SW480 (cell line): ENCODE measurements at places on chromosomes 12 and 14.
A peak's percentile ranks its signal among the peaks of the same experiment; 100 is the strongest.

- no peak for DNase-seq
These were observed 5.4 kb downstream of the CYP27B1 start for GRCh38 chr12:57761391-57761998.

DNA sequence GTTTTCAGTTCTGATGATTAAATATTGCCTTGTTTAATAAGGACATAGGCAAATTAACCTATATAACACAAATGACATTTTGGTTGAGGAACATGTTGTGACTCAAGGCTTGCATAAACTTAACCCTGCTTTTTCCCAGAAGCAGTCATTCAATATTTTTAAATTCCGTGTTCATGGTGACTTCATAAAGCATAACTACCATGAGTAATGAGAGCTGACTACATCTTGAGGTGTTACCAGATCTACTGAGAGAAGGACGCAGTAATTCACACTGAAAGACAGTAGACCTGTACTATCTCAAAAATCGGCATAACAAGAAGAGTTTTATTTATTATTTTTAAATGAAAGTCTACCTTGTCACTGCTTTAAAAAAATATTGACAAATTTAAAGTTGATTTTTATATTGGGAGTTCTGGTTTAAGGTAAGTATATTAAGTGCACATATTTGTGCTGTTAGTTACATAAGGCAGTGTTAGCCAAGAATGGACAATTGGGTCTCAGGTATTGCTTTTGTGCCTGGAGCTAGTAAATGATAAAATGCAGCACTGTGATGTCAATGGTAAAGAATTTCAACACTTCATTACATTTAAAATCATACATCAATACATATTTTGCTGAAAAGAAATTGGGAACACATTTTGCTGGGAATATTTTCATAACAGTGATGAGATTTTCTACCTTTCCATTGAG is 1198.5 kb downstream of the FSCB start:
- no peak for DNase-seq

DNA sequence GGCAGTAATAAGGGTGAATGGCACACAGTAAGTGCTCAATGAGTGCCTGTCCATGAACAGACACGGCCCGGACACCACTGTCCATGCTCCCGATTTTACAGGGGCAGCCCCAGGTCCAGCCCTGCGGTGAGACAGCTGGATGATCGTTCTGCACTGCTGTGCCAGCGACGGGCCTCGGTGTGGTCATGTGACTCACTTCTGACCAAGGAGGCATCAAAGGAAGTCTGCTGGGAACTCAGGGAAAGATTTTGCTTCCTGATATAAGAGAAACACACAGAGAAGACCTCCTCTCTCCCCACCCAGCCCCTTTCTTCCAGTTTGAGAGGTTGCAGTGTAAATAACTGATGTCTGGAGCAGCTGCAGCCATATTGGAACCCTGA is 126.6 kb downstream of the SCARB1 start:
- DNase-seq: peak; percentile 60

GRCh38 chr14:73424453-73424852 is 33.9 kb downstream of the NUMB start:
- no peak for DNase-seq

DNA sequence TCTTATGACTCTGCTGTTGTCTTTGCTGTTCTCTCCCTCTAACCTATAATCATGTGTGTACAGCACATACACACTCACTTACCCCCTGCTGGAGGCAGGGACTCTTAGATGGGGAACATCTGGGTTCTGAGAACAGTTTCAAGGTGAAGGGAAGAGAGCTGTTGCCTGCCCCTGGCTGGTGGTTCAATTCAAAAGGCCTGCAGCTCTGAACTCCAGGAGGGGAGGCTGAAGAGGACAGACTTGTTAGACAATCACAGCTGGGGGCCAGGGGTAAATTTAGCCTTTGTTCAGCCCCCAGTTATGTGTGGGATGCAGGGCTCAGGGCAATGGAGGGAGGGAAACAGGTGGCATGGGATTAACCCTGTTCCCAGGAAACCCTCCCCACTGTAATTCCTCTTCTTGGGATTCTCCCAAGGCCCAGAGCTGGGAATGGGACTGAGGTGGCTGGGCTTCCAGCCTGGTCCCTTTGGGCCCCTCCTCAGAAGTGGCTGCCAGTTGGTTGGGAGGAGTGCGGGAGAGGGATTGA is 1.9 kb downstream of the MYL6B start:
- DNase-seq: no peak

GRCh38 chr12:125137766-125138344 is 72.6 kb downstream of the AACS start:
- no peak for DNase-seq

DNA sequence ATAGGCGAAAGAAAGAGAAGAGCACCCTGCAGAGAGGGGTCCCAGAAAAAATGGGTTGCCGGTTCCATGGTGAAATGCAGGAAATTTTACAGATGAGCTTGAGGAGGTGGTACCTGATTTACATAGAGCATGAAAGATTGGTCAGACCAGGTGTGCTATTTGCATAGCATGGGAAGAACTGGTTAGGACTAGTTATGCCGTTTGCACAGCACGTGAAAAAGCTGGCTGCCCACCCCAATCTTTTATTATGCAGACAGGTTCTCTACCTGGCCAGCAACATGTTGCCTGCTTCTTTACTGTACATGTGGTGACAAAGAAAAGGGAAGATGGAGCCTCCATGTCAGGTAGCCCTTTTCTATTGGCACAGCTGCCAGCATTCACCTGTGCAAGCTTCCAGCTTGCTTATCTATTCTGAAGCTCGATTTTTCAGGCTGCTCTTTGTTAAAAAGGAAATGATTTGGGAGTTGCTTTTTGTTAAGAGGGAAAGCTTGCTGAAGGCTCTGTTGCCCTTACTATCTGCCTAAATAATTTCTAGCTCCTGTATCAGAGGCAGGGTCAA is 62.9 kb upstream of the ELK3 start:
- no peak for DNase-seq

DNA sequence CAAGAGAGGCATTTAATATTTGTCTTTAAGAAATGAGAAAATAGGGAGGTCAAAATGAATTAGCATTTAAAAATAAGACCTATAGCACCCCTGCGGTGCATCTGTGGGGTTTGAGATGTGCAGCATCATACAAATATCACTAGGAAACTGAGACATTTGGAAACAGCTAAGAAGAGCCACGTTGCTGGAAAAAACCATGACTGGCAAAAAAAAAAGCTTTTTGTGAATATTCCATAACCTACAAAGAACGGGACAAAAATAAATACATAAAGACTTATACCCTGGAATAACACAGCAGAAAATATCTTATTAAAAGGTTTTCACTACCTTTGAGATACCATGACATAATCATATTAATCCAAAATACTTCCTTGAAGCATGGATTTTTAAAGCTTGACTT is 366.2 kb downstream of the PAWR start:
- no peak for DNase-seq

DNA sequence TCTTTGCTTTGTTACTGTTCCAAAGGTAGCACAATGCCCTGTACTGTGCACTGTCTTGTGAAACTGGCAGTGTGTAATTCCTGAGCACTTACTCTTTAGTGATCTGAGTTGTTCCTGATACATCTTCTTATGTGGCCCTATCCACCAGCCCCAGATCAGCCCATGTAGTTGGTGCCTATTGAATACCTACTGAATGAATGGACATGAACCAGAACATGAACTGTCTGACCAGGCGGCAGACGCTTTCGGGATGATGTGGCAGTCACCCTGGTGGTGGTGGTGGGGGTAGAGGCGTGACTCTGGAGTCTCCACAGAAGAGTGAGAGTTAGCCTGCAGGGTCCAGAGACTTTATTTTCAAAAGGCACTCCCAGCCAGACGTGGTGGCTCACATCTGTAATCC is 46.6 kb upstream of the PAPOLA start:
- DNase-seq: no peak

- DNase-seq: no peak
These were observed 202.1 kb downstream of the ADAMTS20 start for GRCh38 chr12:43349863-43350262.

DNA sequence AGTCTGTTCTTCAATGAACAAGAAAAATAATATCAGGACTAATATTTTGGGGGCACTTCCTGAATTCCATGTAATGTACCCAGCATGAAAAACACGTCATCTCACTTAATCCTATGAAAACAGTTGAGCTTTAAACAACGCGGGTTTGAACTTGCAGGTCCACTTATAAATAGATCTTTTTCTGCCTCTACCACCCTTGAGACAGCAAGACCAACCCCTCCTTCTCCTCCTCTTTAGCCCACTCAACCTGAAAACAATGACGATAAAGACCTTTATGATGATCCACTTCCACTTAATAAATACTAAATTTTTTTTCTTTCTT is 203.9 kb upstream of the KRR1 start:
- DNase-seq: no peak

GRCh38 chr12:43444940-43445564 is 107.0 kb downstream of the ADAMTS20 start:
- DNase-seq: peak; percentile 39

- DNase-seq: no peak
These were observed 170.6 kb downstream of the PRKCH start for GRCh38 chr14:61491876-61492434.

- DNase-seq: no peak
These were observed 367.0 kb upstream of the TMEM132C start for GRCh38 chr12:127899971-127900370.

- no peak for DNase-seq
These were observed 59.5 kb downstream of the DHRS2 start for GRCh38 chr14:23695664-23695999.

DNA sequence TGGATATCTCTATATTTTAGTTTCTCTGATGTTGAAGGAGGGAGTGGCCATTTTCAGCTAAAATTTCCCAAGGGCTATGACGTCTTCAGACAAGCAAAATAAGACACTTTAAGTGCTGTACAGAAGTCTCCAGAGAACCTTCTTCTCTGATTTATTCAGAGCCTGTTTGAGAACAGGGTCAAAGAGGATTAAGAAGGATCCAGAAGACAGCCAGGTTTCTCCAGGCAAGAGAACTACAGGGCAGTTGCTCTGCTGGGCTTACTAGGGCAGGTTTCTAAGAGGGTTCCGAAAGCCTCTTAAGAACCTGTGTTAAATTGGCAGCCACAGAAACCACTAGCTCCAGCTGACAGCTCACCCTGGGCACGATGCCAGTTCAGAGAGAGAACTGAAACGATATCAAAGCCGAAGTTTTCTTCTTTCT is 1.2 kb downstream of the MGP start:
- DNase-seq: peak; percentile 56

GRCh38 chr12:58416236-58416635 is 474.9 kb downstream of the ATP23 start:
- DNase-seq: no peak

GRCh38 chr14:80211153-80212022 is at the start of gene DIO2:
DIO2 (minus strand) TSS chr14:80211504; CDS start chr14:80211472, 32 bp downstream.
- no peak for DNase-seq

GRCh38 chr14:69005432-69006148 is 26.5 kb upstream of the ACTN1 start:
- DNase-seq: peak; percentile 91

GRCh38 chr14:89371585-89372511 is 45.2 kb downstream of the FOXN3 start:
- DNase-seq: no peak

DNA sequence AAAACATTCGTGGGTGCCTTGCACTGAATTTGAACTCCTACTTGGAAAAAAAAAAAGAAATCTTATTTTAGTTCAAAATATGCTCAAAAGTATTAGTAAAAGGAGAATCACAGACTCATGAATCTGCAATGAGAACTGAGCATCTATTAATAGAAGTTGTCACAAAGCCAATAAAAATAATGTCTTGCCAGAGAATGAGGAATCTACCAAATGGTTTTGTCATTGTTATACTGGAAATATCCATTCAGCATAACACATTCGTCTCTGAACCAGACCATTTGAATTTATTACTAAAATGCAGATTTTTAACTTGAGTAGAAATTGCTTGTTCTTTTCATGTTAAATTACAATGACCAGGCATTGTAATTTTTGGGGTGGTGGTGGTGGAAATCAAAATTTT is 11.6 kb upstream of the PTPRB start:
- DNase-seq: no peak

DNA sequence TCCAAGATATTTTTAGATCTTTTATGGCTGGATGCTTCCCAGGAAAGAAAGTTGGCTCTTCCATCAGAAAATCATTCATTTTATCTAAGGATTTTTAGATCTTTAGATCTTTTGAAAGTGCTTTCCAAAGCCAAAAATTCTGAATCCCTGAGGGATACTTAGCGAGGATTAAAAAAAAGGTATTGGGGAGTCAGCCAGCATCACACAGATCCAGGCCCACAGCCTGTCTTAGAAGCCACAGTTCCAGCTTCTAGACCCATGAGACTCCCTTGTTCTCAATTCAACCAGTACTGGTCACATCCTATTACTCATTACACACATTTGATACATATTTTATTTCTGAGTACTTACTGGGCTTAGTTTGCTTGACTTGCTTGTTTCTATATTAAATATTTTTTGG is 49.9 kb downstream of the TSPAN8 start:
- DNase-seq: no peak

GRCh38 chr12:124073356-124074035 is 100.5 kb downstream of the ZNF664 start:
- DNase-seq: no peak

GRCh38 chr12:94977766-94978468 is 25.6 kb downstream of the NDUFA12 start:
- DNase-seq: no peak

GRCh38 chr12:123150744-123151456 is at the start of gene PITPNM2:
PITPNM2 (minus strand) TSS chr12:123151090; CDS start chr12:123034590, 116,500 bp downstream.
- peak; percentile 55 for DNase-seq

- DNase-seq: no peak
These were observed 18.9 kb downstream of the DNAL1 start for GRCh38 chr14:73663548-73664212.

DNA sequence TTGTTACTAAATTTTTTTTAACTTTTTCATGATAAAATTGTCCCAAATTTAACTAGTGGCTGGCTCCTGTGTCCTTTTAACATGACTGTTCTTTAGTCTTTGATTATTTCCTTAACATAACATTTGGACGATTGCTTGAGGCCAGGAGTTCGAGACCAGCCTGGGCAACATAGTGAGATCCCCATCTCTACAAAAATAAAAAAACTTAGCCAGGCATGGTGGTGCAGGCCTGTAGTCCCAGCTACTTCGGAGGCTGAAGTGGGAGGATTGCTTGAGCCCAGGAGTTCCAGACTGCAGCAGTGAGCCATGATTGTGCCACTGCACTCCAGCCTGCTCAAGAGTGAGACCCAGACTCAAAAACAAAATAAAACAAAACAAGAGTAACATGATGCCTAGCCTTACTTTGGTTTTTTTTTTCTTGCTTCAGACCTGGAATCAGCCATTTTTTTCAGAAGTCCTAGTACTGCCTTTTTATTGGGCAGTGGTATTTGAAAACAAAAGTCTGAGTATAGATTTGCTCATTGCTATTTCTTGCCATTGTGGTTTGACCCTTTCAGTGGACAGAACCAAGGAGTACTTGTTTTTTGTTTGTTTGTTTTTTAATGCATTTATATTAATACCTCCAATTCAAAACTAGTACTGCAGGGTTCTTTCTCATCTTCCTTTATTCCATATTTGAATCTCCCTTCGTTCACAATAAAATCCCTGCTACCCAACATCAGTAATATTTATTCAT is 4.8 kb downstream of the TOGARAM1 start:
- DNase-seq: no peak

DNA sequence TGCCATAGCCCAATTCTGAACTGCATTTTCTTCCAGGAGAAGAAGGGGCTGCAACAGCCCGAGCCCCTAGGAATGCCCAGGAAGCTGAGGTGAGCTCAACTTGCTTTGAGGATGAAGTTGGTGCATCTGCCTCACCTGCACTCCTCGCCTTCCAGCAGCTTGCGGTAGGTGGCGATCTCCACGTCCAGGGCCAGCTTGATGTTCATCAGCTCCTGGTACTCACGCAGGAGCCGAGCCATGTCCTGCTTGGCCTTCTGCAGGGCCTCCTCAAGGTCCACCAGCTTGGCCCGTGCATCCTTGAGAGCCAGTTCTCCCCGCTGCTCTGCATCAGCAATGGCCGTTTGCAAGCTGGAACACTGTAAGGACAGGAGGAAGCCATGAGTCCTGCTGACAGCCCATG is 6.0 kb downstream of the KRT75 start:
- no peak for DNase-seq
